ENCODE measurements at places on chromosomes 3 and 15. TPM values are rescaled to one million over a fixed set of nuclear protein-coding genes. Genes with fewer than 3 reads are reported as not detected.

Gene CHRM5
- total RNA-seq: not detected

Gene EPB42
- not detected for total RNA-seq

DNA sequence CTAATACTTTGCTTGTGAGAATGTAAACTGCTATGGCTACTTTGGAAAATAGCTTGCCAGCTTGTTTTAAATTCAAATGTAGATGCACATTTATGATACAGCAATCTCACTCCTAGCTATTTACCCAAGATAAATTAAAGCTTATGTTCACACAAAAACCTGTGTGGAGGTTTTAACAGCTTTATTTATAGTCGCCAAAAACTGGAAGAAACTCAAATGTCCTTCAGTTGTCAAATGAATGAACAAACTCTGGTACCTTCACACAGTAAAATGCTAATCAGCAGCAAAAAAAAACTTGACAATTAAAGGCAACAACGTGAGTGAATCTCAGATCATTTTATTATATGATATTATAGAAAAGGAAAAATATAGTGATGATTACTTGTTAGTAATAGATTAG, 248.6 kb upstream of the NECTIN3 start:
- no peaks in the 10 kb centered on the region for H3K27me3 ChIP-seq
- H3K4me1 ChIP-seq: no peaks in the 10 kb centered on the region
- H3K4me3 ChIP-seq: no peak overlapping the region
- H3K36me3 ChIP-seq: no peaks in the 10 kb centered on the region
- H3K27ac ChIP-seq: no peak overlapping the region

DNA sequence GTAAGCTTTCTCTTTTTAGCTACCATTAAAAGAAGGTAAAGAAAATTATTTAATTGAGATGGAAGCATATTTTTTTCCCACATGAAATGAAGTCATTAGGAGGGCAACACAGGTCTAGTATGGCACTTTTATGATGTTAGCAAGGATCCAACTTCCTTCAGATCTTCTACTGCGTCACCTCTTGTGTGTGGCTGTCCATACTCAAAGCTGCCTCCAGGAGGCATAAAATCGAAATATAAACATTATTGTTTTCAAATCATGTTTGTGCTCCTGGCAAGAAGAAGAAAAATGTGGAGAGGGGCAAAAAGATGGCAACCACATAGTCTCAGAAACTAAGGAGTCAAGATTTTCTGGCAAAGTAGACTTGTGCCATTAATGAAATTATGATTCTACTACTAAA, 791.7 kb upstream of the EPHA6 start:
- no peak overlapping the region for H3K27ac ChIP-seq
- no peak for DNase-seq
- no peaks in the 10 kb centered on the region for H3K27me3 ChIP-seq
- H3K4me1 ChIP-seq: no peaks in the 10 kb centered on the region

DNA sequence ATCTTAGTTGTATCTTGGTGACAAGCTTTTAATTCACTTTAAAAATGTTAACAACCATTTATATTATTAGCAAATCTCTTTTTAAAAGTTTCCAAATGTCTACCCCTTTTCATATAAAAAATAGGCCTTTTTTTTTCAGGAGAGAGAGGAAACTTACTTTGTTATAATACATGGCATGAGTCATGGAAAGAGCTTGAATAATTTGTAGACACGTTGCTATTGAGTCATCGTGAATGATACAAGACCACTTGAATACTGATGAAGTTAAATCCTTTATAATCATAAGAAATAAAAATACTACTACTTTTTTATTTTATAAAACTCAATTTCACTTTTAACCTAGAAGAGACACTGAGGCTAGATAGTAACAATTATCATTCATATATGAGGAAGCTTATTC, 70.3 kb upstream of the BBX start:
- no peak overlapping the region for H3K27ac ChIP-seq
- H3K36me3 ChIP-seq: no peaks in the 10 kb centered on the region
- DNase-seq: no peak

GRCh38 chr3:56795829-56796185, 5.9 kb downstream of the ARHGEF3 start:
- no peaks in the 10 kb centered on the region for H3K4me1 ChIP-seq
- H3K27ac ChIP-seq: no peak overlapping the region
- no peak for DNase-seq
- H3K4me3 ChIP-seq: no peak overlapping the region
